ENCODE measurements at places on chromosomes 12 and 14. TPM values are rescaled to one million over a fixed set of nuclear protein-coding genes. Genes with fewer than 3 reads are reported as not detected.

Gene C12orf54
- total RNA-seq: not detected

Gene RNF212B
- not detected for total RNA-seq

Gene MIPOL1
- total RNA-seq: 14.5 TPM

Gene TMEM229B
- 7.5 TPM for total RNA-seq

Gene FAM222A
- 18.1 TPM for total RNA-seq

Gene TUNAR
- total RNA-seq: 16.2 TPM

Gene LRP1-AS
- not detected for total RNA-seq

DNA sequence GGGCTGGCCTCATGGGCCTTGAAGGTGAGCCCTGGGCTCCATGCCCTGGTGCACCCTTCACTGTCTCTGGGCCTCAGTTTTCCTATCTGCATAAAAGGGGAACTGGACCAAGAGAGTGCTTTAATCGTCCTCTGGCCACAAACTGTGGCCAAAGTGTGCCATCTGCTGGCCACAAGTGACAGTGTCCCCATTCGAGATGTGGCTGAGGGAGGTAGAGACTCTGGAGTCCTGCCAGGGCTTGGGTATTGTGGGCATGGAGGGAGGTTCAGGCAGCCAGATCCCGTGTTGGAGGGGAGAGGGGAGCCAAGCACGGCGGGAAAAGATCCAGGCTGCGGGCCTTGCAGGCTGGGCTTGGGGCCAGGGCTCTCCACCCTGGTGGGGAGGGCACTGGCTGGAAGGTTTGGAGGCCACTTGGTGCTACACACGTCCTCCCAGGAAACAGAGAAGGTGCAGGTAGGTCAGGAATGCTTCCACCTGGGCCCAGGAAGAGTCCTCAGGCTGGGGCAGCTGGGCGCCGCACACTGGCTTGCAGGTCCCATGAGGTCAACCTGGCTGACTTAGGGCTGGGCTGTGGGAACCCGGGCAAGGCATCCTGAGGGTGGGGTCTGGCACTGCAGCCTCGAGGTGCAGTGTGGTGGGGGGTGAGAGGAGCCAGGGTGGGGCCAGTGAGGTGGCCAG lies 7.3 kb upstream of the KIF26A start:
- peaks cover 10% of the 10 kb centered on the region for H3K36me3 ChIP-seq
- H3K4me3 ChIP-seq: no peak overlapping the region
- H3K4me1 ChIP-seq: no peaks in the 10 kb centered on the region
- peak; percentile 62 for DNase-seq
- peaks cover 7% of the 10 kb centered on the region for H3K27me3 ChIP-seq

- H3K27me3 ChIP-seq: no peaks in the 10 kb centered on the region
- H3K36me3 ChIP-seq: no peaks in the 10 kb centered on the region
- no peaks in the 10 kb centered on the region for H3K4me1 ChIP-seq
- H3K27ac ChIP-seq: no peak overlapping the region
- no peak overlapping the region for H3K4me3 ChIP-seq
Measured at GRCh38 chr14:69073915-69074314, 79.0 kb downstream of the DCAF5 start.

- H3K4me1 ChIP-seq: peaks cover 29% of the 10 kb centered on the region
- H3K27me3 ChIP-seq: peaks cover 5% of the 10 kb centered on the region
- H3K36me3 ChIP-seq: peaks cover 9% of the 10 kb centered on the region
- no peak overlapping the region for H3K27ac ChIP-seq
Measured at GRCh38 chr12:124639122-124639806, 71.9 kb upstream of the NCOR2 start.

DNA sequence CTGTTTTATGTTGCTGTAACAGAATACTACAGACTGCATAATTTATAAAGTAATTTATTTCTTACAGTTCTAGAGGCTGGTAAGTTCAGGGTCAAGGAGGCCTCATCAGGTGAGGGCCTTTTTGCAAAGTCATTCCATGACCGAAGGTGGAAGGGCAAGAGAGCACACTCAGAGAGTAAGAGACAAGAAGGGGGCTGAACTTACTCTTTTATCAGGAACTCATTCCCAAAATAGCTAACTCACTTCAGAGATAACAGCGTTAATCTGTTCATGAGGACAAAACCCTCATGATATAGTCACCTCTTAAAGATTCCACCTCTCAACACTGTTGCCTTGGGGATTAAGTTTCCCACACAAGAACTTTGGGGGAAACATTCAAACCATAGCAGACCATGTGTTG lies 51.5 kb upstream of the RNU6-7 start:
- H3K4me3 ChIP-seq: no peak overlapping the region
- no peak for DNase-seq
- peaks cover 2% of the 10 kb centered on the region for H3K27me3 ChIP-seq
- no peaks in the 10 kb centered on the region for H3K4me1 ChIP-seq
- no peak overlapping the region for H3K27ac ChIP-seq

GRCh38 chr12:19428246-19428645 lies 11.0 kb upstream of the AEBP2 start:
- H3K4me1 ChIP-seq: peaks cover 3% of the 10 kb centered on the region
- no peak overlapping the region for H3K4me3 ChIP-seq
- H3K27ac ChIP-seq: no peak overlapping the region
- DNase-seq: no peak
- peaks cover 5% of the 10 kb centered on the region for H3K36me3 ChIP-seq

- DNase-seq: no peak
- peaks cover 66% of the 10 kb centered on the region for H3K36me3 ChIP-seq
- H3K27ac ChIP-seq: no peak overlapping the region
- no peak overlapping the region for H3K4me3 ChIP-seq
- H3K27me3 ChIP-seq: peaks cover 14% of the 10 kb centered on the region
Measured at GRCh38 chr12:112159146-112159541, 33.8 kb downstream of the TRAFD1 start.

DNA sequence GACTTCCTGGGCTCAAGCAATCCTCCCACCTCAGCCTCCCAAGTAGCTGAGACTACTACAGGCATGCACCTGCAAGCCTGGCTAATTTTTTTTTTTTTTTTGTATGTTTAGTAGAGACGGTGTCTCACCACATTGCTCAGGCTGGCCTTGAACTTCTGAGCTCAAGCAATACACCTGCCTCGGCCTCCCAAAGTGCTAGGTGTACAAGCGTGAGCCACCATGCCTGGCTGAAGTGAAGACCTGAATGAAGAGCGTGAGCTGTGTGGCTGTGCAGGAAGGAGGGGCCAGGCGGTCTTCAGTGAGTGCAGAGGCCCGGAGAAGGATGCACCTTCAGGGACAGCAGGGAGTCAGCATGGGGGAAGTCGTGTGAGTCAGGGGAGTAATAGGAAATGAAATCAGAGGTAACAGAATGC lies 14.9 kb upstream of the NFKBIA start:
- H3K4me1 ChIP-seq: peaks cover 8% of the 10 kb centered on the region
- H3K4me3 ChIP-seq: no peak overlapping the region
- DNase-seq: no peak
- no peak overlapping the region for H3K27ac ChIP-seq

DNA sequence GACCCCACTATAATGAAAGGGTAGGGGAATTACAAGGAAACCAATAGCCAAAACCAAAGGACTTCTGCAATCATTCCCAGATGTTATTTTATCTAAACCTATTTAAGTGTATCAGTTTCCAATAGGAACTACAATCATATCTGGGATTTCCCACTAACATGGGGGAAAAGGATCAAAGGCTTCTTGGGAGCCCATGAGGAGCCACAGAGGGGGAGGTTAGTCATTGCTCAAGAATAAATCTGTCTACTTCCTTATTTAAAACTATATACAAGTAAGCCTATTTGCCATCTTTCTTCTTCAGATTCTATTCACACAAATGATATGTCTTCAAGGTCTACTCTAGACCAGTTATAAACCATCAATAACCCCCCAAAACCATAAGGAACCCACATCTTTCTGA lies 33.1 kb downstream of the FGD6 start:
- peaks cover 16% of the 10 kb centered on the region for H3K4me1 ChIP-seq
- no peak overlapping the region for H3K27ac ChIP-seq
- DNase-seq: no peak

GRCh38 chr14:29927376-29928116 lies at the start of gene PRKD1:
PRKD1 (minus strand) TSS chr14:29927847.
- peak within 1 kb of the TSS; percentile 10 for H3K27ac ChIP-seq
- peaks cover 6% of the 10 kb centered on the region for H3K27me3 ChIP-seq
- H3K36me3 ChIP-seq: no peaks in the 10 kb centered on the region
- peak; percentile 69 for DNase-seq
- peaks cover 6% of the 10 kb centered on the region for H3K4me1 ChIP-seq
- H3K4me3 ChIP-seq: peak within 1 kb of the TSS; percentile 97

GRCh38 chr12:95395696-95396095 lies 78.3 kb upstream of the METAP2 start:
- H3K4me3 ChIP-seq: no peak overlapping the region
- peaks cover 5% of the 10 kb centered on the region for H3K36me3 ChIP-seq
- no peaks in the 10 kb centered on the region for H3K27me3 ChIP-seq
- no peak overlapping the region for H3K27ac ChIP-seq

GRCh38 chr14:105023791-105024480 lies 3.1 kb upstream of the CDCA4 start:
- H3K4me1 ChIP-seq: peaks cover 8% of the 10 kb centered on the region
- H3K27ac ChIP-seq: no peak overlapping the region
- peaks cover 12% of the 10 kb centered on the region for H3K27me3 ChIP-seq
- H3K4me3 ChIP-seq: no peak overlapping the region
- H3K36me3 ChIP-seq: no peaks in the 10 kb centered on the region
- no peak for DNase-seq

GRCh38 chr12:108955225-108955835 lies 65.5 kb downstream of the SVOP start:
- no peak overlapping the region for H3K27ac ChIP-seq
- peaks cover 9% of the 10 kb centered on the region for H3K36me3 ChIP-seq
- DNase-seq: no peak
- H3K4me3 ChIP-seq: no peak overlapping the region
- peaks cover 2% of the 10 kb centered on the region for H3K27me3 ChIP-seq

Data from glutamatergic neuron (in vitro differentiated cells).